ENCODE measurements at places on chromosomes 6 and 20.

GRCh38 chr20:63022501-63022900 lies 15.7 kb upstream of the BHLHE23 start:
- DNase-seq: no peak

GRCh38 chr6:141451511-141452353 lies 681.0 kb upstream of the GJE1 start:
- peak; percentile 25 for DNase-seq

DNA sequence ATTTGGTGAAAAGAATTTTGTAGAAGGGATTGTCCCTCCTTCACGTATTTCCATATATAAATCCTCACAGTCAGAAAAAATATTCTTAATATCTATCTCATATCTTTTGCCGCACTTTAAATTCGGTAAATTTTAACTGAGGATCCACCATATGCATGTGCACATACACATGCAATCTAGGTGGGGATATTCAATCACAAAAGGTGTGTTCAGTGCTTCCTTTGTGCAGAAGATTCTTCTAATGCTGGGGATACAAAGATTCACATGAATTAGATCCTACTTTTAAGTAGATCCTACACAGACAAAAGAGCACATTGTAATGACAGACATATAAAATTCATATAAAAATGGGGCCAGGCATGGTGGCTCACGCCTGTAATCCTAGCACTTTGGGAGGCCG lies 13.6 kb upstream of the HLA-DRB1 start:
- no peak for DNase-seq

DNA sequence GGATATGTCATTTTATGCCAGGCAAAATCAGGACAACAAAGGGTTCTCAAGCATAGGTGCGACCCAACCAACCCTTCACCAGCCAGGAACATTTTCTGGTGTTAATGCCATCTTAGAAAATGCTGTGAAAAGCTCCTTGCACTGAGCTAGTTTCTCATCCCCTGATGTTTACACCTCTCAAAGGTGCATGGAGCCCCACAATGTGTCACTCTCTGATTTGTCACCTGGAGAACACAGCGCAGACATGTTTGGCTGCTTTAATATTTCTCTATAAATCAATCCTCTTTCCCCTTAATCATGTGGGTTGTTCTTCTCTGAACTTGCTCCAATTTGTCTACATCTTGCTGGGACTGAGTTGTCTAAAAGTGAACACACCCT lies 244.3 kb downstream of the TSHZ2 start:
- DNase-seq: no peak

GRCh38 chr6:128284128-128284527 lies 236.3 kb downstream of the PTPRK start:
- no peak for DNase-seq

DNA sequence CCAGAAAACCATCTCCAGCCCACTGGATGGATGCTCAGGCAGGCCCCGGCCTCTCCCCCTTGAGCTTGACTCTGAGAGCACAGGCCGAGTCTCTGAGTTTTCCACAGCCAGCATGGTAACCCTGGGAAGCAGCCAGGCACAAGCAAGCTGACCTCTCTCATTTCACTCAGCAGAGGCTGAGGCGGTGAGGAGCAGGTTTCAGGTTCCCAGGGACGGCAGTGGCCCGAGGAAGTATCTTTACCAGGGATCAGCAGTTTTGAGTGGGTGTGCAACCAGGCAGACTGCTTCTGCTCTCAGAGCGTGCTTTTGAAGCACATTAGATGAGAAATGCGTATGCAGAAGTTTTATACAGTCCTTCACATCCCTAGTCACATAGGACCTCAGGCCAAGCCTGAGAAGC lies 12.6 kb downstream of the HCK start:
- DNase-seq: no peak

DNA sequence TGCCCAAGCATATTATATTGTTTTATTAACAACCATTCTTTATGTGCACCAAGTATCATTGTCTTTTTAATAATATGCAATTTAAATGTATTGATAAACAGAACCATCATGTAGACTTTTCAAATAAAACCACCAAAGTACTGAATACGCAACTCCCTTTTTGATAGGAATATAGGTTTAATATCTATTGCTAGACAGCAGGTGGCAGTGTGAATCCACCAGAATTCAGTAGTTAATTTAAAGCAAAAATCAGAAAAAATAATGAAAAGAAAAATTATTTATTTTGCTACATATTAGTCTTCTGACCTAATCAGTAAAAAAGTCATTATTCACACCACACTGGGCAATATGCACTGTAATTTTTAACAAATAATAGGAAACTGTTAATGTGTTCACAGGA lies 143.7 kb downstream of the KLHL32 start:
- peak; percentile 19 for DNase-seq

DNA sequence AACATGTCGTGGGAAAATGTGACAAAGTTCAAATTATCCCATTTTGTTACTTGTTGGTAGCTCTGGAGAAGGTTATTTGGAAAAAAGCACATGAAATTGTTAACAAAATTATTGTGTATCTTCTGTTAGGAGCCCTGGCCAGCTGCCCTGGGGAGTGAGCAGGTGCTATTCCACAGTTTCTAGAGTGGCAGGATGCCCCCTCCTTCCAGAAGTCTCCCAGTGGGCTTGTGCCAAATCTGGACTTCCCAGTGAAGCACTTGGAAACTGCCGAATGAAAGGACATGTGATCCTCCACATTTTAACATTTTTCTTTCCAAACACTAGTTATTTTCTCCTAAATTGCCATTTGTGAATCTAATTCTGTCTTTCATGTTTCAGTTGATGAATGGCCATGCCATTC lies 66.9 kb upstream of the CLDN20 start:
- no peak for DNase-seq

DNA sequence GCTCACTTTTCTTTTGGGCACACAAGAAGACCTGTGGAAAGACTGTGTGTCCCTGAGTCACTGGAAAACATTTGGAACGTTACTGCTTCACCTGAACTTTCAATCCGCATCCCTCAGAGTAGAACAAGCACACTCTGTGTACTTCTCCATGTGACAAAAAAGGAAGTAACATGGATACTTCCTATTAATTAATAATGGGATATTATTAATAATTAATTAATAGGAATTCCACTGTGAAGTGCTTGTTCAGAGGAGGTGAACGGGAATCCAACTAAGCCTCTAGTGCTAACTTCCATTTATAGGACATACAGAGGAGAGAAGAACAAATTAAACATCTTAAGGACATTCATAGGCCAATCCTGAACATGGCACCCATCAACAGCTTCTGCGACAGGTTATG lies 407.8 kb downstream of the SYNE1 start:
- no peak for DNase-seq

- DNase-seq: no peak
These were observed 12.9 kb upstream of the BEND3 start for GRCh38 chr6:107128175-107128574.

- no peak for DNase-seq
These were observed 10.1 kb upstream of the CALHM6 start for GRCh38 chr6:116450769-116451740.

DNA sequence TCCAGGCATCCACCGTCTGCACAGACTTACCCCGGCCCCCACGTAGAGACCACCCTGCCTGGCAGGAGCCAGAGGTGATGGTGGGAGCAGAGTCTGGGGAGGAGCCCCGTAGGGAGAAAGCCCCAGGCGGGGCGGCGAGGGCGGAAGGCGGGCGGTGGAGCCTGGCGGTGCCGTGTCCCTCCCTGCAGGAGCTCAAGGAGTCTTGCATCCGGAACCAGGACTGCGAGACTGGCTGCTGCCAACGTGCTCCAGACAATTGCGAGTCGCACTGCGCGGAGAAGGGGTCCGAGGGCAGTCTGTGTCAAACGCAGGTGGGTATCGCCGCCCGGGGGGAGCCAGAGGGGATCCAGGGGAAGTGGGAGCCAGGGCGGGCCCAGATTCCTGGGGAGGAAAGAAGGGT lies 6.0 kb downstream of the CLPSL1 start:
- no peak for DNase-seq

DNA sequence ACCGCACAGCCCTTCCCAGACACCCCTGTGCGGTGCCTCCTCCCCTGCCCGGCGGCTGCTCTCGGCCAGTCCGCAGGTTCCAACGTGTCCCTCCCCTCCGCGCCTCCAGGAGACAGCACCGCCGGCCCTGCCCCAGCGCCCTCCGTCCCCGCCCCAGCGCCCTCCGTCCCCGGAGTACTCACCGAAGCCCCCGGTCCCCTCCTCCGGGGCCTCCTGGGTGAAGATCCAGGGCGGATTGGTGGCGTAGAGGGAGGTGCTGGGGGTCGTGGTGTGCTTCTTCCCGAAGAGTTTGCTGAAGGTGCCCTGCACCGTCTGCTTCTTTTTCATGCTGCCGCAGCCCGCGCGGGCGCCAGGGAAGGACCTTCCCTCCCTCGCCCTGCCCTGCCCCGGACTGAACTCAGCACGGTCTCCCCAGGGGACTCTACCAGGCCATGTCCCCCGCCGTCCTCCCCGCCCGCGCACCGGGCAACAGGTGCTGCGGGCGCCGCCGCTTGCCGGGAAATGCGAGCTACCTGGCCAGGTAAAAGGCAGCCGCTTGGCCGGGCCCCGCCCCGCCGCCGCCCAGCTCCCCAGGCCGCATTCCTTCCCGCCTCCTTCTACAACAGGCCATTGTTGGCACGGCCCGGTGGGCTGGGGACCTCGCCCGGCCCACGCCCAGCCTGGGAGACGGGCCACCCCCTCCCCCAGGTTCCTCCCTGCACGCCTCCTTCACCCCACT lies at the start of gene C6orf132:
TSS of gene C6orf132 (minus strand) at position 503 of the 718 bp plus-strand sequence. CDS start at position 327, 176 bp downstream.
- peak; percentile 31 for DNase-seq

- no peak for DNase-seq
These were observed 89.4 kb downstream of the TBXT start for GRCh38 chr6:166078294-166078693.

GRCh38 chr20:46179862-46180261 lies 61.7 kb downstream of the CD40 start:
- DNase-seq: peak; percentile 14

Data from NCI-H345 (cell line).